ENCODE measurements at places on chromosomes 11 and 22. TPM values are rescaled to one million over a fixed set of nuclear protein-coding genes. Genes with fewer than 3 reads are reported as not detected.

DAGLA gene
- total RNA-seq, result not detected

CDC42EP2 gene
- total RNA-seq, result 1.2 TPM

OLFML1 gene
- total RNA-seq, result not detected

OR10D3 gene
- not detected for total RNA-seq

IGSF22 gene
- total RNA-seq, result not detected

SHANK3 gene
- total RNA-seq, result 0.05 TPM

GRCh38 chr11:32436751-32437494, 1.6 kb upstream of the WT1 start:
- peaks cover 82% of the 10 kb centered on the region for H3K27me3 ChIP-seq
- DNase-seq, result no peak
- H3K4me1 ChIP-seq, result peaks cover 28% of the 10 kb centered on the region
- H3K36me3 ChIP-seq, result peaks cover 5% of the 10 kb centered on the region
- H3K27ac ChIP-seq, result no peak overlapping the region
- H3K4me3 ChIP-seq, result peak overlapping the region; percentile 22

GRCh38 chr22:45608763-45609180, 62.9 kb upstream of the ATXN10 start:
- peak; percentile 56 for DNase-seq
- peaks cover 9% of the 10 kb centered on the region for H3K27me3 ChIP-seq
- H3K4me1 ChIP-seq, result peaks cover 17% of the 10 kb centered on the region
- no peaks in the 10 kb centered on the region for H3K36me3 ChIP-seq

DNA sequence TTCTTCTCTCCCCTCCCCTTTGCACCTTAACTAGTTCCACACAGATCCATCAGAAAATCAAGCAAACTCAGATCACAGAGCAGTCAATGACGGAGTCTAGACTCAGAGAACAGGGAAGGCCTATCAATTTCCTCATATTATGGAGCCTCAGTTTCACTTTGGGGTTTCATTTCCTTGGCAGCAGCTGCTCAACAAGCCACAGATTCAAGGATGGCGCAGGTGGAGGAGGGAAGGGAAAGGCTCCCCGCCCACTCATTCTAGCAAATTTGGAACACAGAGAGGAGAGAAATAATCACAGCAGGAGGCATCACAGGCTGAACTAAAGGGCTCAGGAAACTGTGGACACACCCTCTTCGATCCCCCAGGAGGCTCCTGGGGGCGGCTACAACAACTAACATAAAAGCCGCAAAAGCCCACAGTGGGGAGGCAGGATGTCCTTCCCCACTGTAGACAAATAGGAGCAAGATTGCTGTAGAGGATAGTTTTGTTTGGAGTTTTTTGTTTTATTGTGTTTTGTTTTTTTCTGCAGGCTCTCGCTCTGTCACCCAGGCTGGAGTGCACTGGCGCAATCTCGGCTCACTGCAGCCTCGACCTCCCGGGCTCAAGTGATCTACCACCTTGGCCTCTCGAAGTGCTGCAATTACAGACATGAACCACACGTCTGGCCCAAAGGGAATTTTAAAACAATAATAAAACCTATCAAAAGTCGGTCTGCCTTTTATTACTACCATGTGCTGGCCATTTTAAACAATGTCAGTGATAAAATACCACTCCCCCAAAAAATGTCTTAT, 3.4 kb downstream of the PLAAT3 start:
- no peak overlapping the region for H3K27ac ChIP-seq
- H3K4me1 ChIP-seq, result peaks cover 22% of the 10 kb centered on the region
- no peaks in the 10 kb centered on the region for H3K36me3 ChIP-seq
- peaks cover 4% of the 10 kb centered on the region for H3K27me3 ChIP-seq
- H3K4me3 ChIP-seq, result no peak overlapping the region

DNA sequence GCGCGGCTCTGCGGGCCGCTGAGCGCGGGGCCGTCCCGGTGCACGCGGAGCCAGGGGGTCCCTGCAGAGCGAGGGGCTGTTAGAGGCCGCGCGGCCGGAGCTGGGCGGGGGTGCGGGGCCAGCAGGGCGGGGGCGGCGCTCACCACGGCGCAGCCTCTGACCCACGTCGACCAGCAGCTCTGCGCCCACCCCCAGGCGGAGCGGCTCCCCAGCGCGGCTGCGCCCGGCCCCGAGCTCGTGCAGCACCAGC, 385 bp upstream of the SCO2 start:
- DNase-seq, result no peak
- H3K4me3 ChIP-seq, result peak overlapping the region; percentile 97
- peaks cover 38% of the 10 kb centered on the region for H3K36me3 ChIP-seq
- peak overlapping the region; percentile 83 for H3K27ac ChIP-seq

DNA sequence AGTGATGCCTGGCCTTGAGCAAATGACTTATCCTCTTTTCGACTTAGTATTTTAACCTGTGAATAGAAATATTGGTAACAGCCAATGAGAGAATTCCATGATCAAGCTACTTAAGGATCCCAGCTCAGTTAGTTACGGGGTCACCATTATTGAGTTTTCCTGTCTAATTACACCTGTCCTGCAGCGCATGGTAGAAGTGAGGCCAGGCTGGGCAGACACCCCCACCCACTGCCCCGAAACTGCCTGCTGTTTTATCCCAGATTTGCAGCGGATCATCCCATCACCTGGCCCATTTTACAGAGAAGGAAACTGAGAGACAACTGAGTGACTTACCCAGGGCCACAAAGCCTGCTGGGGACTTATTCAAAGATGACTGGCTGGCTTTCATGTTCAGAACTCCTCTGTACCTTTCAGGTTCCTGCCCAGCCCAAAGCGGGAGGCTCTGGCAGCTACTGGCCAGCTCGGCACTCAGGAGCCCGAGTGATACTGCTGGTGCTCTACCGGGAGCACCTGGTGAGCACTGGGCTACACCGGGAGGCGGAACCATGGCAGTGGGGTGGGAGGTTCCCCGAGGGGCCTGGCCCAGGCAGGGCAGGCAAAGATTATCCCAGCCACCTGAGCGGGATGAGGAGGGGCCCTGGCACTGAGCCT, 1.4 kb downstream of the MUS81 start:
- peak overlapping the region; percentile 97 for H3K27ac ChIP-seq
- H3K4me3 ChIP-seq, result peak overlapping the region; percentile 89
- peaks cover 42% of the 10 kb centered on the region for H3K4me1 ChIP-seq
- DNase-seq, result no peak
- H3K27me3 ChIP-seq, result no peaks in the 10 kb centered on the region

DNA sequence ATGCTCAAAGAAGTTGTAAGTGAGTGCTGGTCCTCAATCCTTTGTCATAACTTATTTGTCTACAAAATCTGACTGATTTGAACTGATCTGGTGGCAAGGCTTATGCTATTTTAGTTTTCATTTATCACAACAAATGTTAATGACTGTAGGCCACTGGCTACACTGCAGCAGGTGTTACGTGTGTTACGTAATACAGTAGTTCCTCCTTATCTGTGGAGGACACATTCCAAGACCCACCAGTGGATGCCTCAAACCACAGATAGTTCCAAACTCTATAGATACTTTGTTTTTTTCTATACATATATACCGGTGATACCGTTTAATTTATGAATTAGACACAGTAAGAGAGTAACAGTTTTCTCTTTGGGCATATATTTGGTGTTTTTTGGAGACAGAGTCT, 7.0 kb downstream of the MADD start:
- H3K27ac ChIP-seq, result no peak overlapping the region
- peaks cover 16% of the 10 kb centered on the region for H3K4me1 ChIP-seq
- H3K27me3 ChIP-seq, result no peaks in the 10 kb centered on the region

- DNase-seq, result no peak
- no peaks in the 10 kb centered on the region for H3K36me3 ChIP-seq
- H3K27ac ChIP-seq, result no peak overlapping the region
These were observed 3.9 kb upstream of the TEF start for GRCh38 chr22:41377846-41378245.

DNA sequence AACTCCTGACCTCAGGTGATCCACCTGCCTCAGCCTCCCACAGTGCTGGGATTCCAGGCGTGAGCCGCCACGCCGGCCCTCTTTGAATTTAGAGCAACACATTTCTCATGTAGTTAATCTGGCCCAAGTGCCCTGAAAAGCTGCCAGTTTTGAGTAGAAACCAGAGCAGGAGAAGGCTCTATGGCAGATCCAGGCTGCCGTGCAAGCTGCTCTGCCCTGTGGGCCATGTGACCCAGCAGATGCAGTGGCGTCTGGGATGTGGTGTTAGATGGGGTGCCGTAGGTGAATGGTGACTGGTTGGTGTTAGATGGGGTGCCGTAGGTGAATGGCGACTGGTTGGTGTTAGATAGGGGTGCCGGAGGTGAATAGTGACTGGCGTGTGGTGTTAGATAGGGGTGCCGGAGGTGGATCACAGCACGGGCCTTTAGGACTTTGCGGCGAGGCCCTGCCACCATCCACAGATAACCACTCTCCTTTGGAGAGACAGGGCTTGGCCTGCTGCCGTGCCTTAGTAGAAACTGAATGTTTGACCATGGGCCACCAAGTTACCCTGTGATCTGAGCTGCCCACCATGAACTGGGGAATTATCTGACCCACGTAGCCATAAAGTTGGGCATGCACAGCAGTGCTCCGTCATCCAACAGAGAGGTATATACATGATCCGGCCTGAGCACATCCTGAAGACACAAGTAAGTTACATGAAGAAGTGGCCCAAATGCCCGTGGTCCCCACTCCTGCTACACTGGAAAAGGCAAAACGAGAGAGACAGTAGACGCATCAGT, 32.7 kb downstream of the ASCL2 start:
- no peak for DNase-seq
- no peak overlapping the region for H3K27ac ChIP-seq
- H3K36me3 ChIP-seq, result no peaks in the 10 kb centered on the region

GRCh38 chr11:121552644-121553043, 99.9 kb upstream of the SORL1-AS1 start:
- no peaks in the 10 kb centered on the region for H3K27me3 ChIP-seq
- no peak overlapping the region for H3K4me3 ChIP-seq
- H3K4me1 ChIP-seq, result peaks cover 24% of the 10 kb centered on the region
- no peak overlapping the region for H3K27ac ChIP-seq
- H3K36me3 ChIP-seq, result peaks cover 70% of the 10 kb centered on the region

DNA sequence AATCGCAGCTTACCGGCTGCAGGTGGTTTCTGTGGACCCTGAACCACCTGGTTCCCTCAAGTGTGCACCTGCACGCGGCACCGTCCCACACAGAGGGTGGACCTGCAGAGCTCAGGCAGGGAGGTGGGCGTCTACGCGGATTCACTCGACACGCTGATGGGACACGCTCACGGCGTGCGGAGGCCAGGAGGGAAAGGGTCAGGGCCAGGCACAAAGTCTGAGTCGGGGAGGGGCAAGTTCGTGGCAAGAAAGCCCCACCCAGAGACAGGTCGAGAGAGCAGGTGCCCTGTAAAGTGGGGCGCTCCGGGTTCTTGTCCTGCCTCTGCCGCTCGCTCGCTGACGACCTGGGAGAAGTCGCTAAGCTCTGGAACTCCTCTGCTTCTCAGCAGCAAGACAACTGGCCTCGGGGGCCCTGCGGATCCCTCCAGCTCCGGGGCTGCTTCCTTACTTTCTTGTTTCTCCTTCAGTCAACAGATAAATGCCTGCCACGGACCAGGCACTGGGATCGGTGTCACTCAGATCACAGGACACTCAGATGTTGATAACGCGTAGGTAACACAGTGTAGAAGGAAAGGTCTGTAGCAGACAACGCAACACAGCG, 72.4 kb upstream of the NUP50 start:
- no peaks in the 10 kb centered on the region for H3K36me3 ChIP-seq
- DNase-seq, result no peak
- H3K27me3 ChIP-seq, result peaks cover 5% of the 10 kb centered on the region
- H3K4me3 ChIP-seq, result no peak overlapping the region
- no peaks in the 10 kb centered on the region for H3K4me1 ChIP-seq

- no peak overlapping the region for H3K27ac ChIP-seq
- no peaks in the 10 kb centered on the region for H3K36me3 ChIP-seq
These were observed 80.1 kb upstream of the TP53I11 start for GRCh38 chr11:45030778-45031177.

DNA sequence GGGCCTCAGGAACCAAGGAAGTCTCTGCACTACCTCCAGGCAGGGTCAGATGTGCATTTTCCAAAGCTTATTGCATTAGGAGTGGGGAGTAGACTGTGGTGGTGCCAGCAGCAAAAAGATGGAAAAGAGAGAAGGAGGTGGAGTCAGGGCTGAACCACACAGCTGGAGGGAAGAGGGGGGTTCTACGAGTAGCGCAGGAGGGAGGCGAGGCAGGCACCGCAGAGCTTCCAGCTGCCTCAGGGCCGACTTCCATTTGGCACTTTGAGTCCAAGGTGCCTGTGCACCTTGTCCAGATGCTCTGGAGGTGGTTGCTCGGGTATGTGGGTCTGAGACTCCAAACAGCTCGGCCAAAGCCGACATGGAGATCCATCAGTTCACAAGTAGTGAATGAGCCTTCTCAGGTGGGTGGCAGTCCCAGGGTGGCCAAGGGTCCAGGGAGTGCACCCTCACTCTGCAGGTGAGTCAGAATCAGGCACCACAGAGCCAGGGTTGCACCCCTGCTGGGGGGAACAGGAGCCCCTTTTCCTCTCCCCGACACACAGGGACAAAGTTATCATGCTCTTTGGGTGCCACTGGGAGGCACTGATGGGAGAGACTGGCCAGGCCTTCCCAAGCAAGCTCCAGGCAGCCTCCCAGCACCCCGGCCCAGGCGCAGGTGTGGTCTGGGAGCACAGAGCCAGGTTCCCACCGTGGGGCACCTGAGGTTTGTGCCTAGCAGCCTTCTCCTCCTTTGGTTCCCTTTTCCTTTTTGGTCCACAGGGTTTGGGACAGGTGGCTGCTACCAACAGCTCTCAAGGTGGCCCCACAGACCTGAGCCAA, 30.2 kb downstream of the GGT5 start:
- DNase-seq, result no peak
- H3K36me3 ChIP-seq, result no peaks in the 10 kb centered on the region

DNA sequence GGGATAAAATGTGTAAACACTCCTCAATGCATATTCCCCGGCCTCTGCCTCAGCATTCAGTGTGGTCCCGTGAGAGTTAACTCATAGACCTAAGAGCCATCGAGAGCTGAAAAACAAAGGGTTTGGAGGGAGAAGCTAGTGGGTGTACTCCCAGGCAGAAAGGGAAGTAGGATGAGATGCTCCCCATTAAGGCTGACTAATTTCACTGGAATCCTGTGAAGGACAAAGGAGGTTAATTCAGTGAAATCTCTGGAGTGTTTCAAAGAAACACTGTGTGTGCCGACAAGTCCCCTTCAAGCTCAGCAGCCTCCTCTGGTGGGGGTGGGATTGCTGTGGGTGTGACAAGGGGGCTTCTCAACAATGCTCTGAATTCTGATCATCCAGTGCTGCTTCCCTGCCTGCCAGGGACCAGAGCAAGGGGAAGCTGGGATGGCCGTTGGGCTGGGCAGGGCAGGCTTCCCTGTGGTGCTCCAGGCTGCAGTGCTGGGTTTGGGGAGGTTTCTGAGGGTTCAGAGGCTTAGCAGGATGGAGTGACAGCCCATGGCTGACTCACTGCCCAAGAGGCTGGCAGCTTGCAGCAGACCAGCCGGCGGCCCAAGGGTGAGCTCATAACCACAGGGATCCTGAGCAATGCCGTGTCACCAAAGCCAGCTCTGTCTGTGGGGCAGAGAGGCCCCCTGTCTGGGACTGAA, 61.4 kb upstream of the BMAL1 start:
- H3K36me3 ChIP-seq, result no peaks in the 10 kb centered on the region
- peaks cover 3% of the 10 kb centered on the region for H3K4me1 ChIP-seq
- peaks cover 10% of the 10 kb centered on the region for H3K27me3 ChIP-seq
- DNase-seq, result no peak
- H3K4me3 ChIP-seq, result no peak overlapping the region

Measured in activated CD8-positive, alpha-beta T cell treated with anti-CD3 and anti-CD28 coated beads, Interleukin-2, amount 10 ng/mL, durations not matched to agents 7 days and 5 days (primary cell).